CD4-positive, alpha-beta T cell treated with Interleukin-4 for 4 hours (primary cell): ENCODE measurements at places on chromosomes 2 and 18.

DNA sequence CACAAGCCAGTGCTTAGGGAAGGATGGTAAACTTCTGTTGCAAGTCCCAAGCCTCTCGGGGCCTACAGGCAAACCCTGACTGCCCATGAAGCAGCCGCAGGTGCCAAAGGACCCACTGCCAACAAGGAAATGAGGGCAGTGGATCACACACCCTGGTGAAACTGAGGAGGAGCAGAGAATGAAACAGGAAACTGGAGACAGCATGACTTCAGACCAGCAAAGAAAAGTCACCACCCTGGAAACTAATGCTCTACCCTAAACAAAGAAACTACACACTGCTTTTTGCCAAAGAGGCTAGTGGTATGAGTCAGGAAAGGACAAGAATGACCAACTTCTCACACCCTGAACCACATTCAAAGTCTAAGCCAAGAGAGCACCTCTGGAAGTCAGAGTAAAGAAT lies 97.2 kb downstream of the MYO5B start:
- DNase-seq, result no peak

GRCh38 chr2:195657634-195658540 lies 861 bp downstream of the SLC39A10 start:
- peak; percentile 71 for DNase-seq

DNA sequence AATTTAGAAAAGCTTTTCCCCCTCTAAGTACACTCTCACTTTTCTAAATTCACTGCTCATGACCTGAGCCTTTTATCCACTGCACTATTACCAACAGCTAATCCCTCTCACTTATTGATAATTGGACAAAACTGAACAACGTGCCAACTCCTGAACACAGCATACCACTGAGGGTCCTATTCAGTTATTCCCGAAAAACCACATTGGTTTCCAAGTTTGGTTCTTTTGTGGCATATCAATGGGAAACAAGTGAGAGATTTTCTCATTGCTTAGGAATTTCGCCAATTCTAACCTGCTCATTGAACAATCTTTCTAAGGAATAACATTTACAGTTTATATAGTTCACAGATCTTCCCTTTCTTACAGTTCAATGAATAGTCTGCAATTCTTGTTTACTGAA lies 977.4 kb downstream of the TMEM182 start:
- no peak for DNase-seq

DNA sequence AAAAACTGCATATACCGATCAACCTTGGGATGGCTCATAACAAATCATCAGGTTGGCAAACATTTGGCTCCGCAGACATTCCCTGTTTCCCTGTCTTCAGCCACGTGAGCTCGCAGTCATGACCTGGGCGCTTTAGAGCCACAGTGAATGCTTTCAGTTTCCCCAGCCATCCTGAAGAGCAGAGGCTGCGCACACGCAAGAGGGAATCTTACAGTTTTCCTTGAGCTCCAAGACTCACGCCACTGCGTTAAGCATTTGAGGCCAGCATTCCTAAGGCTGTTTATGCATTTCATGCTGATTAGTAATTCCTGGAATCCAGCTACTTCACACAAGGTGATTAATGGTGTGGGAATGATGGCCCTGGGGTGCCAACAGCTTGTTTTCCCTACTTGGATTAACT lies 95.1 kb downstream of the MTCL1 start:
- no peak for DNase-seq

DNA sequence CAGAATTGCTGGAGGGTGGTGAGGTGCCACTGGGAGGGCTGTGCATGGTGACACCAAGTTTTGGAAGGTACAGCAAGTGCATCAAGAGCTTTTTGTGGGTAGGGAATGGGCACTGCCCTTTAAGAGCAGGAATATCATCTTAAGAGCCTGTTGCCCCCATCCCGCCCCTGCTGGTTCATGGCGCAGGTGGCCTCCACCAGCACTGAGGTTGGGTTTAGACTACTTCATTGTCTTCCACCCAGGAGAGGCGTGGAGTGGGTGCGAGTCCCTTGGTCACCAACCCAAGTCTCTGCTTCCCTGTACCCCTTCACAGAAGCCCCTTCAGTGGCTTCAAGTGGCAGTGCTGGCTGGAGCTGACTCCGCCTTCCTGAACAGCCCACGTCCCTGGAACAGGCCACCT lies 7.8 kb downstream of the RNPEPL1 start:
- no peak for DNase-seq

GRCh38 chr2:25414781-25415180 lies 73.1 kb upstream of the DNMT3A start:
- DNase-seq, result no peak
